ENCODE measurements at places on chromosomes 5 and 9. TPM values are rescaled to one million over a fixed set of nuclear protein-coding genes. Genes with fewer than 3 reads are reported as not detected.

The FABP6 gene
- not detected for total RNA-seq

The ZNG1A gene
- 15.0 TPM for total RNA-seq

The RAD50 gene
- total RNA-seq: 12.6 TPM

The SHISAL2B gene
- total RNA-seq: not detected

The SLC2A6 gene
- total RNA-seq: 32.6 TPM

The QRFP gene
- not detected for total RNA-seq

The PCDHA4 gene
- not detected for total RNA-seq

The GABRA1 gene
- total RNA-seq: not detected

The ANXA2R gene
- total RNA-seq: 0.53 TPM

The KIF3A gene
- total RNA-seq: 4.9 TPM

The PKD2L2 gene
- not detected for total RNA-seq

The TMC1 gene
- total RNA-seq: not detected

The LRRC19 gene
- not detected for total RNA-seq

The LCN12 gene
- not detected for total RNA-seq

The REEP2 gene
- 31.4 TPM for total RNA-seq

The SPRY4 gene
- 31.7 TPM for total RNA-seq

The CDC20B gene
- total RNA-seq: not detected

The RNF183 gene
- total RNA-seq: not detected

The CBY3 gene
- not detected for total RNA-seq

The NDOR1 gene
- total RNA-seq: 19.0 TPM

The CTSV gene
- total RNA-seq: 0.86 TPM

The PLAC8L1 gene
- total RNA-seq: not detected

The SAXO1 gene
- total RNA-seq: not detected

The GEMIN5 gene
- total RNA-seq: 14.7 TPM

The CARTPT gene
- total RNA-seq: not detected

The DDX4 gene
- not detected for total RNA-seq

The CMBL gene
- 10.3 TPM for total RNA-seq

The ZNG1C gene
- total RNA-seq: 12.1 TPM

The C9orf78 gene
- total RNA-seq: 49.3 TPM

The LCN1 gene
- not detected for total RNA-seq

The TAS2R1 gene
- total RNA-seq: not detected

The FAM240B gene
- total RNA-seq: not detected

The IL7R gene
- total RNA-seq: 19.6 TPM

The CDH9 gene
- not detected for total RNA-seq

The FUT7 gene
- not detected for total RNA-seq

The SPATA6L gene
- not detected for total RNA-seq

The FAM163B gene
- not detected for total RNA-seq

The ANGPTL2 gene
- total RNA-seq: 3.0 TPM

The SPATA31D4 gene
- total RNA-seq: not detected

The ACTBL2 gene
- total RNA-seq: 3.2 TPM

The ORM2 gene
- total RNA-seq: not detected

The GABRB2 gene
- total RNA-seq: not detected

The FAM153A gene
- not detected for total RNA-seq

The SLIT3 gene
- not detected for total RNA-seq

The C5orf34 gene
- 3.7 TPM for total RNA-seq

The PCDHA12 gene
- not detected for total RNA-seq

The TMEM232 gene
- total RNA-seq: 1.2 TPM

The SLC2A8 gene
- 11.0 TPM for total RNA-seq

The CNTFR gene
- 0.86 TPM for total RNA-seq

The PPP2R2B gene
- total RNA-seq: not detected

The ERAP2 gene
- 8.0 TPM for total RNA-seq

The MARCOL gene
- total RNA-seq: not detected

The TMEM174 gene
- total RNA-seq: not detected

All from myometrial cell (primary cell).